ENCODE measurements at places on chromosomes 2 and 18.

DNA sequence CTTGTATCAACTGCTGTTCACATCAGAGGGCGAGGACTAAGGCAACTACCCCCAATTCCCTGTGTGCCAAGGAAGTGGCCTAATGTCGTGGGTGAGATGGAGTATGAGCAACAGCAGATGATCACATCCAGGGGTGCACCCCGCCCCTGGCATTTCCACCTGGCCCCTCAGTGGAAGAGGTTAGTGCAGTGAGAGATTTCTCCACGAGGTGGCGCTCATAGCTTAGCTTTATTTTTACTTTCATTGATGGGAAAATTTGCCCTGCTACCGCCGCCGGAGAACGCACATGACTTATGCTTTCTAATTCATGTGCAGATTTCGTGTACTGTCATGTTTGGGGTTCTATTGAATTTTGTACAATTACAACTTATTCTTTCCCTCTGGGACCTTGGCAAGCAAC is 470.6 kb upstream of the MEX3C start:
- no peak for DNase-seq

GRCh38 chr2:199586646-199587045 is 128.9 kb upstream of the SATB2 start:
- no peak for DNase-seq

GRCh38 chr2:29273685-29274611 is 158.7 kb downstream of the CLIP4 start:
- no peak for DNase-seq

DNA sequence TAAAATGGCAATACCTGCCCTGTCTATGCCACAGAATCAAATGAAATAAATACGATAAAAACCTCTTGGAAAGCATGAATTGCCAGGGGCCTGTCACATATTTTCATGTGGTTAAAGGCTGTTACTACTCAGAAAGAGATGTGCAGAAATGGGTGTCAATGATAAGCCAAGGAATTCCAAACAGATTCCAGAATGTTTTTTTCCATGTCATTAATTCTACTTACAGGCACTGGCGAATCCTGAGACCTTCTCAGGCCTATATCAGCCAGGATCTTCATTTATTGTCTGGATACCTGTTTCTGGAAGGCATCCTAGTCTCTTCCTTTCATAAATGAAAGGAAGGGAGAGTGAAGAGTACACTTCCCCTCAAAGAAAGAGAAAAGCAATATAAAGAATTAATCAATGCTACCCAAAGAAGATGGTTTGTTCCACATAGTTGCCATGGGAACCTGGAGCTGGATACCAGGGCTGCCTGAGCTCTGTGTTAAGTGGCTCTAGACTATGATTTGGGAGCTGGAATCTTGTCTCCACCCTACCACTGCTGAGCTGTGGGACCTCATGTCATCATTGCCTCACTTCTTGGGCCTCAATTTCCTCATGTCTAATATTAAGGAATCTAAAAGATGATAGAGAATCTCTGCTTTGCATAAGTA is 335.1 kb upstream of the SKOR2 start:
- DNase-seq: no peak

- no peak for DNase-seq
Measured at GRCh38 chr18:43819397-43819796, 542.1 kb upstream of the SYT4 start.

GRCh38 chr18:9742524-9743131 is 34.5 kb downstream of the RAB31 start:
- DNase-seq: no peak

DNA sequence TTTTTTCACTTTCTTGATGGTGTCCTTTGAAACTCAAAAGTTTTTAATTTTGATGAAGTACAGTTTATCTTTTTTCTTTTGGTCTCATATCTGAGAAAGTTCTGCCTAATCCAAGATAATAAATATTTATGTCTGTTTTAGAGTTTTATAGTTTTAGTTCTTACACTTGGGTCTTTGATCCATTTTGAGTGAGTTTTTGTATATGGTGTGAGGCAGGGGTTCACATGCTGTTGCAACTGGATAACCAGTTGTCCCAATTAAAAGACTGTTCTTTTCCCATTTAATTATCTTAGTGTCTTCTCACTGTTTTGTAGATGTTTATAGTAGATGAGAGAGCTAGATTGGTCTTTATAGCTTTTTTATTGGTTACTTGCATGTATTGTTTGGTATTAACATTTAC is 43.6 kb downstream of the TET3 start:
- no peak for DNase-seq

DNA sequence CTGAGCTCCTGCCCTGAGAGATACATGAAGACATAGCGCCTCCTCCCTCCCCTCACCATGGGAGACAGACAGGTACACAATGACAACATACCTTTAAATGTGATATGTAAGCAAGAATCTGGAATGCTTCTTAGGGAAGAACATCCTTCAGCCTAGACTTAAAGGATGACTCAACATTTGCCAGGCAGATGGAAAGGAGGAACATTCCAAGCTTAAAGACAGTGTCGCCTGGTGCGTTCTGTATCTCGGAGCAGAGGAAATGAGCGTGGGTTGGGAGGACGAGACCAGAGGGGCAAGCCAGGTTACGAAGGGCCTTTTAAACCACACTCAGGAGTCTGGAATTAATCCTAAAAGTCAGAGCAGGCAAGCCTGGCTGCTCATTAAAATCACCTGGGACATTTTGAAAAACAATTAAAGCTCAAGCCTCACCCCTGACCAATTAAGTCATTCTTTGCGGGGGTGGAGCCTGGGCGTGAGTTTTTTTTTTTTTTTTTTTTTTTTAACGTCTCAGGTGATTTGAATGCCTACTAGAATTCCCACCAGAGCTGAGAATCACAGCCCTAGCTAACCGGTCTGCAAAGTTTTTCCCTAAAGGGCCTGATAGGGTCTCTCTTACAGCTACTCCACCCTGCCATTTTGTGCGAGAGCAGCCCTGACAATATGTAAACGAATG is 131.2 kb upstream of the SEC11C start:
- DNase-seq: no peak

- no peak for DNase-seq
Measured at GRCh38 chr2:160489111-160489510, 4.5 kb downstream of the RBMS1 start.

- DNase-seq: no peak
Measured at GRCh38 chr2:24512831-24513230, 21.8 kb downstream of the NCOA1 start.

DNA sequence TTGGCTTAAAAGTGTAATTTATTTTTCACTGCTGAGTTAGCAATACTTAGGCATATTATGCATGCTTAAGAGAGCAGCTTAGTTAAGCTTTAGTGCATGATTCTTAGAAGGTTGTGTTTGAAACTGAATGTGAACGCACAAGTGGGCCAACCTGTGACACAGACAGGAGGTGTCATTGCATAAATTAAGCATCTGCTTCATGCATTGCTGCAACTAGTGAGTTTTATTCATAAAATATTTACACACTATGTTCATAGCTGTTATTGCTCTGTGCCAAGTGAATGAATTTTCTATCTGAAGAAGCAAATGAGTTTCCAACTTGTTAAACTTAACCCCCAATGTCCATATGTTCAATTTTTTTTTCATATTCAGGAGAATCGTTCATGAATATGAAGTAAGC is 806.4 kb downstream of the GALR1 start:
- DNase-seq: no peak

DNA sequence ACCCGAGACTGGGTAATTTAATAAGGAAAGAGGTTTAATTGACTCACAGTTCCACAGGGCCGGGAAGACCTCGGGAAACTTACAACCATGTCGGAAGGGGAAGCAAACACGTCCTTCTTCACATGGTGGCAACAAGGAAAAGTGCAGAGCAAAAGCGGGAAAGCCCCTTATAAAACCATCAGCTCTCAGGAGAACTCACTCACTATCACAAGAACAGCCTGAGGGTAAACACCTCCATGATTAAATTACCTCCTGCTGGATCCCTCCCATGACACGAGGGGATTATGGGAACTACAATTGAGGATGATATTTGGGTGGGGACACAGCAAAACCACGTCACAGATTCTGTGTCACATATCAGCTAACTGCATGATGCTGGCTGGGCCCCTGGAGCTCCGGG is 11.4 kb downstream of the TCF23 start:
- no peak for DNase-seq

GRCh38 chr2:85583667-85584353 is 421 bp upstream of the VAMP5 start:
- no peak for DNase-seq

DNA sequence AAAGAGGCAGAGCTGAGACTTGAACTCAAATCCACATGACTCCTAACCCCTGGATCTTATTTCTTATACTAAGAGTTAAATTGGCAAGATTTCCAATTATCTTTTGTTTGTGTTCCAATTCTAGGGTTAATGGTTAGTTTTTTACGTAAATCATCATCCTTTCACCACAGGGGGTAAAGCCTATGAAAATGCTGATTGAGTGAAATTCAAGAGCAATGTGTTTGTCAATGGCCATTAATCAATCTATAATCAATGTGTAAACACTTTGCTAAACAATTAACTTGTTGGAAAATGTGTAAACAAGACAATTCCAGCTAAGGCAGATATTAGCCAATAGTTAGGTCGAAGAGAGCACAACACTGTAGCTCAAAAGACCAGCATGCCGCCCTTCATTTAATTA is 376.5 kb upstream of the ACVR2A start:
- DNase-seq: no peak

GRCh38 chr2:55902429-55902828 is 21.2 kb downstream of the EFEMP1 start:
- DNase-seq: no peak

DNA sequence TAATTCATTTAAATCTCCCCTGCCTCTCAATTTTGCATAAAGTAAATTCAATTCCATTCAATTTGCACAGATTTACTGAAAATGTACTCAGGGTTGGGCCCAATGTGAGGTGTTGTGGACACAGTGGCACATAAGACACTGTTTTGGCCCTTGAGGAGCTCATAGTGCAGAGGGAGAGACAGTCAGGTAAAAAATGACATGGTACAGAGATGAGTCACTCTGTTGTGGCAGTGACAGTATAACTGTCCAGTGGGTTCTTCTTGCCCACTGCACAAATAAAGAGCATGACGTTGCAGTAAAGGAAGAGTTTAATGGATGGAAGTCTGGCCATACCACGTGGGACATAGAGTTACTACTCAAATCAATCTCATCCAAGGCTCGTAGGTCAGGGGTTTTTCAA is 400.3 kb upstream of the TRIB2 start:
- DNase-seq: no peak

DNA sequence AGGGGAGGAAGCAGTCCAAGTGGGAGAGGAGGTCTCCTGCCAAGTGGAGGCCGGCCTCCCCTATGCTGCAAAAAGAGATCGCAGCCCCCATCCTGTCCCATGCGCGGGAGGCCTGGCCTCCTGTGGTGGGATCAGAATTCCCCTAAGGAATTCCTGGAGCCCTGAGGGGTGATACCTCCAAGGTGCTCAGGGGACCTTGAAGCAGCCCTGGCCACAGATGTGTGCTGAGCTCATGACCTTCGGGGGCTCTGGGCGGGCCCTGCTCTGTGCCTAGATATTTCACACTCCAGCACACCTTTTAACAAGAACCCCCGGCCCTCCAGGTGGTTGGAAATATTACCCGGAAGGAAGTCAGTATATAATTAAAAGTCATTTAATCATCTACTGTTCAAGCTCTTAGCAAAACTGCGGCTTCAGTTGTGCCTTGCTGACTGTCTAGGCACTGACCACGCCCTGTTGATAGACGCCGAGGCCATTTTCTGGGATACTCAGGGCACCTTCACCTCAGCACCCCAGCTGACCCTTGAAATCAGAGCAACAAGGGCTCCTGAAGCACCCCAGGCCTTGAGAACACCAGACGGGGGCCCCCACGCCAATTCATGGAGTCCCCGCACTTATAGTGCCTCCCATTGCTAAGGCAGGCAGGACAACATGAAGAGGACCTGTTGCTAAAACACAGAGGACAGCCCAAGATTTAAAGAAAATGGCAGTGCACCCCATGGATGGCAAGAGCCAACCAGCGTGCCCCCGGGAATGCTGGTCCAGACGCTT is 119.1 kb downstream of the NDUFA10 start:
- DNase-seq: no peak

- no peak for DNase-seq
Measured at GRCh38 chr2:12498286-12498685, 218.4 kb upstream of the TRIB2 start.
